ENCODE measurements at places on chromosomes 3 and 15. TPM values are rescaled to one million over a fixed set of nuclear protein-coding genes. Genes with fewer than 3 reads are reported as not detected.

DNA sequence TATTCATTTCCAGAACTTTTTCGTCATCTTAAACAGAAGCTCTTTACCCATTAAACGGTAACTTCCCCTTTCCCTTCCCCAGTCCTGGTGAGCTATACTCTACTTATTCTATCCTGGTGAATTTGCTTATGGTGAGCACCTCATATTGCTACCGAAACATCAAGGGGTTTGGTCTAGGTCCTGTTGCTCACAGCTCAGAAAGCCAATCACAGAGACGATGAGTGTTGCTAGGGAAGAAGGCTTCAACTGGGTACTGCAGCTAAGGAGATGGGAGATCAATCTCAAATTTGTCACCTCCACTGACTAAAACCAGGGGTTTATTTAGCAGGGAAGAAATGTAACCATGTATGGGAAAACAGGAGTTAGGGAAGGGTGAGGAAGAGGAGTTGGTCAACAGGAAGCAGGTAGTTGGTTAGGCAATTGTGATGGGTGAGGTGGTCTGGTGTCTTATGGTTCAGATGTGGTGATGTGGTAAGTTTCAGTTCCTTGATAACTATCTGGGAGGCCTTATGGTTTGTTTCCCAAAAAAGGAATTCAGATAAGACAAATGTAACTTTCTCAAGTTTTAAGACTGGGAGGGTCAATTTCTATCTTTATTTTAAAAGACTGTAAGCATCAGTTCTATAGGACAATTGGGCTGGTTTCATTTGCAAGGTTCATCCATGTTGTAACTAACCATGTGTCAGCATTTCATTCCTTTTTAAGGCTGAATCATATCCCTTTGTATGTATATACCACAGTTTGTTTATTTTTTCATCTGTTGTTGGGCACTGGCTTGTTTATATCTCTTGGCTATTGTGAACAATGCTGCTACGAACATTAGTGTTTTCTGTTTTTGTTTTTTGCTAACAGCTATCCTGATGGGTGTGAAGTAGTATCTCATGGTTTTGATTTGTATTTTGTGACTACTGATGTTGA lies 24.3 kb downstream of the ARHGAP11B start:
- peak; percentile 58 for DNase-seq
- H3K36me3 ChIP-seq, result peaks cover 18% of the 10 kb centered on the region
- H3K4me1 ChIP-seq, result peaks cover 28% of the 10 kb centered on the region
- peak overlapping the region; percentile 94 for H3K27ac ChIP-seq
- H3K27me3 ChIP-seq, result no peaks in the 10 kb centered on the region

- 0 out of 2 replicates have a peak, but pooled peaks cover 2% of the 10 kb centered on the region for H3K27me3 ChIP-seq
- H3K36me3 ChIP-seq, result peaks cover 14% of the 10 kb centered on the region
- peaks cover 68% of the 10 kb centered on the region for H3K4me1 ChIP-seq
- no peak for DNase-seq
- peak overlapping the region; percentile 43 for H3K27ac ChIP-seq
These were observed 6.8 kb downstream of the UBE3A start for GRCh38 chr15:25431836-25432561.

- H3K4me3 ChIP-seq, result no peak overlapping the region
- peaks cover 5% of the 10 kb centered on the region for H3K36me3 ChIP-seq
- H3K4me1 ChIP-seq, result peaks cover 6% of the 10 kb centered on the region
- no peak for DNase-seq
These were observed 7.1 kb upstream of the LARS2 start for GRCh38 chr3:45381168-45381852.

GRCh38 chr3:5389057-5389456 lies 201.6 kb downstream of the EDEM1 start:
- no peaks in the 10 kb centered on the region for H3K36me3 ChIP-seq
- H3K27me3 ChIP-seq, result no peaks in the 10 kb centered on the region
- H3K4me1 ChIP-seq, result no peaks in the 10 kb centered on the region
- H3K4me3 ChIP-seq, result no peak overlapping the region
- no peak overlapping the region for H3K27ac ChIP-seq

DNA sequence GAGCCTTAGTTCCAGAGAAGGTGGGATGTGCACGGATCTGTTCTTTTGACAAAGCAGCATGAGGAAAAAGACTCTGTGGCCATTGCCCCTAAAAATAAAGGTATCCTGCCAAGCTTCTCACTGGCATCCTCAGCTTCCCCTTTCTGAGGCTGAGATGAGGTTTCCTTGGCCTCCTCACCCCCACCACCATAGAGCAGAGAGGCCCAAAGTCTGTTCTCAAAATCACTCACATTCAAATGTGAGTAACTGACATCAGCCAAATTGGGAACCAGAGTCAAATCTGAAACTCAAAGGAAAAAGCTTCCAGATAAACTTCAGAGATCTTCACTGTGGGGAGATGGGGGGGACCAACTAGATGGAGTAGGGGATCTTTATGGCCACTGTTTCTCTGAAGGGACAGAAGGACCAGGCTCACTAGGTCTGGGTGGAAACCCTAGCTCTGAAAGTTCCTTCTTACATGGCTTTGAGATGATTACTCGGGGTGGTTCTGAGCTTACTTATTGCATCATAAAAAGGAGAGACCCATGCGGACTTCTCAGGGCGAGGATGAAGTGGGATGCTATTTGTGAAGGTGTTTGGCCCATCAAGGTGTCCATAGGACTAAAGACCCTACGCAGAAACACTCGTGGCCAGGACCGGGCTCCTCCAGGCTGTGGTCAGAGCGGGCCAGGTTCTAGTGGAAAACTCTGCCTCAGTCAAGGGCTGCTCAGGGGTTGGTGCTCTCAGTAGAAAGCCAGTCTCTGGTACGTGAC lies 61.5 kb upstream of the MEF2A start:
- H3K4me1 ChIP-seq, result no peaks in the 10 kb centered on the region
- H3K27me3 ChIP-seq, result peaks cover 32% of the 10 kb centered on the region
- H3K36me3 ChIP-seq, result no peaks in the 10 kb centered on the region
- no peak for DNase-seq

The SRPRB gene
- total RNA-seq, result 94.8 TPM

DNA sequence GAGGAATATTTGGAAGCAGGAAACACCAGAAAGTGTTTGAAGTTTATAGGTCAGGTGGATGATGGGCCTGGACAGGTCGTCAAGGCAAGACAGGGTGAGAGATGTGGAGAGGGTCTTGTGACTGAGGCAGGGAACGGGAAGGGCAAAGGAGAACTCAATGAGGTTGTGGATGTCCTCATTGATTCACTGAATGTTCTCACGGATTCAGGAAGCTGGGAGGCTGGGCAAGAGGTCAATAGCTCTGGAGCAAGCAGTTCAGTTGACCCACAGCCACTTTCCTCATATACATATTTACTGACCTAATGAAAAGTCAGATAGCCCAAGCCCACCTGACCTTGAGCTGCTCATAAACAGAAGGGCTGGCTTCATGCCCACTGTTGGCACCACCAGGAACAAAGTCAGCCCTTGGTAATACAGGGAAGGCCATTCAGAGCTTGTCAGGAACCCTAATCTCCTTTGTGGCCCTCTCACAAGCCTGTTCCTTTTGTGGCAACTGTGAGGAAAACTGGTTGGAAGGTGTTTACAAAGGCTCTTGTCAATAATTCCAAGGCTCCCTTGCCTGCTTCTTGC lies 31.6 kb downstream of the ARRDC4 start:
- no peak overlapping the region for H3K27ac ChIP-seq
- no peak for DNase-seq

GRCh38 chr15:62909257-62909656 lies 133.3 kb upstream of the TPM1 start:
- H3K4me3 ChIP-seq, result no peak overlapping the region
- H3K4me1 ChIP-seq, result peaks cover 9% of the 10 kb centered on the region
- DNase-seq, result peak; percentile 11
- no peaks in the 10 kb centered on the region for H3K36me3 ChIP-seq

DNA sequence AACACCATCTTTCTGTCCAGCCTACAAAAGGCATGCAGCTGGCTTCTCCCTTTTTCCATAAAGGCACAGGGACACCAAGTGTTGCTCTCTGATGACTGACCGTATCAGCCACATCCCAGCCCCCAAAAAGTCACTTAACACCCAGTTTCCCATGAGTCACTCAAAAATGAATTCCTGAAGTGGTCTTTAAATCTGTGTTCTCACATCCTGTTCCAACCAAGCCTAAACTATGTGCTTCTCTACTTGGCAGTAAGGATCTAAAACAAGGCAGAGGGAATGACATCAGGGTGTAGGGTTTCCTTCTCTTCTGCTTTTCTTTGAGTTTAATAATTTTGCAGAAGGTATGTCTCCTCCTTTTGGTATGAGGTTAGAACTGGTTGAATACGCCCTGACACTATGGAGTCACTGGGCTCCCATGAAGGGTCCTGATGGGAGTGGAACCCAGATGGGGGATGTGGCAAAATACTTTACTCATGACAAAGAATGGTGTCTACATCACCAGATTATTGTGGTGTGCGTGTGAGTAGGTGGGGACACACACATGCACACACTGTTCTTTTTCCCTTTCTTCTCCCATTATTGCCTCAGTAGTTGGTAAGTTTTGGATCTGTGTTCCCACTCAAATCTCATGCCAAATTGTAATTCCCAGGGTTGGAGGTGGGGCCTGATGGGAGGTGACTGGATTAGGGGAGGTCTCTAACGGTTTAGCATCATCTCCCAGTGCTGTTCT lies 35.6 kb upstream of the CCK start:
- H3K4me1 ChIP-seq, result no peaks in the 10 kb centered on the region
- no peak for DNase-seq
- H3K27ac ChIP-seq, result no peak overlapping the region
- H3K4me3 ChIP-seq, result no peak overlapping the region
- H3K27me3 ChIP-seq, result peaks cover 7% of the 10 kb centered on the region

The MAGEL2 gene
- total RNA-seq, result not detected

GRCh38 chr3:65200310-65200970 lies 512.6 kb upstream of the ADAMTS9 start:
- no peak for DNase-seq
- H3K4me1 ChIP-seq, result no peaks in the 10 kb centered on the region
- H3K27me3 ChIP-seq, result no peaks in the 10 kb centered on the region
- H3K4me3 ChIP-seq, result no peak overlapping the region
- no peak overlapping the region for H3K27ac ChIP-seq

The FBXL2 gene
- 10.3 TPM for total RNA-seq

The PFKFB4 gene
- total RNA-seq, result 12.1 TPM

The ABHD17C gene
- total RNA-seq, result 19.6 TPM
